Natural killer cell (primary cell): ENCODE measurements at places on chromosomes 1 and 21. TPM values are rescaled to one million over a fixed set of nuclear protein-coding genes. Genes with fewer than 3 reads are reported as not detected.

- DNase-seq: no peak
- no peak overlapping the region for H3K4me3 ChIP-seq
- H3K27me3 ChIP-seq: no peaks in the 10 kb centered on the region
- no peak overlapping the region for H3K27ac ChIP-seq
These were observed 65.9 kb downstream of the LHX4 start for GRCh38 chr1:180295999-180296398.

Gene CLEC20A
- total RNA-seq: not detected

DNA sequence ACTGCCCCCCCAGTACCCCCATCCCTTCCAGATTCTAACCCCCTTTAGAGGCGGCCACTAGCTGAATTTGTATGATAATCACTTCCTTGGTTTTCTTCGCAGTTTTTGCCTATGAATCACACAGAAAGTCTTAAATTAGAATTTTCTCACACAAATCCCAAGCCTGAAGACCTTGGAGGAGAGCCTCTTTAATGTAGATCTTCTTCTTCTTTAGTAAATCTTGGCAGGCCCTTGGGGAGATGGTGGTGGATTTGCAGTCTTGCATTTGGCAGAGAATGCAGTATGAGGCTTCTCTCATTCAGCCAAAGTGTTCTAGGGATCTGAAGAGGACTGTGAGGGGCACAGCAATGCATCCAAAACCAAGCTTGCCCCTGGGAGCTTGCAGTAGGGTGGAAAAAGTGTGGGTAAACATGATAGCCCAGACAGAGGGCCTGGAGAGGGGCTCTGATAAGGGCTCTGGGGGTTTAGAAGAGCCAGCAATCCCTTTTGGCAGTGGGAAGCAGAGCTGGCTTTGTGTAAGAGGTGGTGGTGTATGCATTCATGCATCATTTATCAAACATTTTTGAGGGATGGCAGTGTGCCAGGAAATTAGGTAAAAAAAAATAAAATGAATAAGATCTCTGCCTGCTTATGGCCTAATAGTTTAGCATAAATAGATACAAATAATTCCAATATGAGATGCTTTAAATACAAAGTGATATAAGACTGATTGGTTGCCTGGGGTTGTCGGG, 7.7 kb upstream of the CDC42 start:
- no peaks in the 10 kb centered on the region for H3K27me3 ChIP-seq
- H3K27ac ChIP-seq: no peak overlapping the region
- no peak overlapping the region for H3K4me3 ChIP-seq
- DNase-seq: peak; percentile 51
- H3K4me1 ChIP-seq: peaks cover 26% of the 10 kb centered on the region

DNA sequence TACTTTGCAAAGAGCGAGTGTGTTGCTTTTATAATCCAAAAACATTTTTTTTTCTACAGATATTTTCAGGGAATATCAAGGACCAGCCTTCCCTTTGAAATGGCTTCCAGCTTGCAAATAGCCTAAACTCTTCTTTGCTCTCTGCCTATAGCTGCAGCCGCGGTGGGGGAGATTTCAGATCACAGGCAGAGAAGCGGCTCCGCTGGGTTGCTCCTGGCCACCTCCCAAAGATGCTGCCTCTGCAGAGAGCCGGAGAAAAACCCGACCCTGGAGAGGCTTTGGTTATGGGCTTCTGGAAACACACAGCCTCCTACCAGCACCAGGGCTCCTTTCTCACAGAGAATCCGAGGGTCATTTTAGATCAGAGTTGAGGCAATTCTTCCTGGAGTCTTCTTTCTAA, 18.6 kb upstream of the PAX7 start:
- no peak overlapping the region for H3K4me3 ChIP-seq
- no peak for DNase-seq
- no peaks in the 10 kb centered on the region for H3K36me3 ChIP-seq
- H3K4me1 ChIP-seq: no peaks in the 10 kb centered on the region

Gene DMRTA2
- not detected for total RNA-seq

GRCh38 chr1:206545351-206545750, 38.0 kb downstream of the RASSF5 start:
- peaks cover 6% of the 10 kb centered on the region for H3K4me1 ChIP-seq
- H3K36me3 ChIP-seq: no peaks in the 10 kb centered on the region
- H3K4me3 ChIP-seq: no peak overlapping the region
- H3K27ac ChIP-seq: no peak overlapping the region

Gene PSMG1
- total RNA-seq: 11.3 TPM

DNA sequence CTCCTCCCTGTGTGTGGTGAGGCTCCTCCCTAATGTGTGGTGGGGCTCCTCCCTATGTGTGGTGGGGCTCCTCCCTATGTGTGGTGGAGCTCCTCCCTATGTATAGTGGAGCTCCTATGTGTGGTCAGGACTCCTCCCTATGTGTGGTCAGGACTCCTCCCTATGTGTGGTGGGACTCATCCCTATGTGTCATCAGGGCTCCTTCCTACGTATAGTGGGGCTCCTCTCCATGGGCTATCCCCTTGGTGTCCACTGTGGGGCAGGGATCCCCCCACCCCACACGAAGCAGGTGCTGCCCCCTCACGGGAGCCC, 29.6 kb downstream of the PRSS38 start:
- DNase-seq: no peak
- peaks cover 6% of the 10 kb centered on the region for H3K4me1 ChIP-seq
- H3K27me3 ChIP-seq: no peaks in the 10 kb centered on the region
- H3K36me3 ChIP-seq: no peaks in the 10 kb centered on the region

Gene HES3
- not detected for total RNA-seq

Gene ABCB10
- 23.3 TPM for total RNA-seq

Gene S100A9
- total RNA-seq: 13.1 TPM

DNA sequence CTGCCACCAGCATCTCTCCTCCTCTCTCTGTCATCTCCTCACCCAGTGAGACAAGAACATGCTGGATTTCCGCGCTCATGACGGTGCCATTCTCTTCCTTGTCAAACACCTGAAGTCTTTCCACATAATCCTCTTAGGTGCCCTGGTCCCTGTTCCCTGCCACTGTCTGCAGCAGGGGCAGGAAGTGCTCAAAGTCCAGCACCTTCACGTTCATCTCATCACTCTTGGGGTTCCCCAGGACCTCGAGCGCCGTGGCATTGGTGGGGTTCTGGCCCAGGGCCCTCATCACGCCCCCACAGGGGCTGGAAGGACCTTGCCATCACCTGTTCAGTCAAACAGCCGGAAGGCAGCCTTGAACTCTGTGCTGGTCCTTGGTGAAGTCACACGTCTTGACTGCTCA, 9.1 kb upstream of the AGPAT3 start:
- no peak overlapping the region for H3K27ac ChIP-seq
- peaks cover 19% of the 10 kb centered on the region for H3K4me1 ChIP-seq
- no peaks in the 10 kb centered on the region for H3K27me3 ChIP-seq
- DNase-seq: no peak
- no peak overlapping the region for H3K4me3 ChIP-seq
- H3K36me3 ChIP-seq: no peaks in the 10 kb centered on the region

DNA sequence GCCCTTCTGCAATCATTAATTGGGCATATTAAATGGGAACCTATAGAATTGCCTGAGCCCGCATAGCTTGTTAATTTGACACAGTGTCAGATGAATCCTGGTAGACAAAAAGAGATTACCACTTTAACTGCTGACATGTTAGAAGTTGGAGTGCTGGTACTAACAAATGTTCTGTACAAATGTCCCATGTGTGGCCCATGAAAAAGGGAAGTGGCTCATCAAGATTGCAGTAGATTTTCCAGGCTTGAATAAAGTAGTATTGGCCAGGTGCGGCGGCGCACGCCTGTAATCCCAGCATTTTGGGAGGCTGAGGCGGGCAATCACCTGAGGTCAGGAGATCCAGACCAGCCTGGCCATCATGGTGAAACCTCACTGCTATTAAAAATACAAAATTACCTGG, 45.6 kb downstream of the GNPAT start:
- no peaks in the 10 kb centered on the region for H3K27me3 ChIP-seq
- DNase-seq: no peak
- no peak overlapping the region for H3K27ac ChIP-seq
- no peaks in the 10 kb centered on the region for H3K4me1 ChIP-seq

Gene ABL2
- total RNA-seq: 11.1 TPM

- DNase-seq: no peak
- H3K4me1 ChIP-seq: no peaks in the 10 kb centered on the region
- no peaks in the 10 kb centered on the region for H3K36me3 ChIP-seq
These were observed 71.8 kb downstream of the DISP3 start for GRCh38 chr1:11550664-11551283.

- no peak for DNase-seq
- no peak overlapping the region for H3K27ac ChIP-seq
- no peaks in the 10 kb centered on the region for H3K27me3 ChIP-seq
- H3K4me3 ChIP-seq: no peak overlapping the region
These were observed 335.7 kb upstream of the GREM2 start for GRCh38 chr1:240947438-240948224.

DNA sequence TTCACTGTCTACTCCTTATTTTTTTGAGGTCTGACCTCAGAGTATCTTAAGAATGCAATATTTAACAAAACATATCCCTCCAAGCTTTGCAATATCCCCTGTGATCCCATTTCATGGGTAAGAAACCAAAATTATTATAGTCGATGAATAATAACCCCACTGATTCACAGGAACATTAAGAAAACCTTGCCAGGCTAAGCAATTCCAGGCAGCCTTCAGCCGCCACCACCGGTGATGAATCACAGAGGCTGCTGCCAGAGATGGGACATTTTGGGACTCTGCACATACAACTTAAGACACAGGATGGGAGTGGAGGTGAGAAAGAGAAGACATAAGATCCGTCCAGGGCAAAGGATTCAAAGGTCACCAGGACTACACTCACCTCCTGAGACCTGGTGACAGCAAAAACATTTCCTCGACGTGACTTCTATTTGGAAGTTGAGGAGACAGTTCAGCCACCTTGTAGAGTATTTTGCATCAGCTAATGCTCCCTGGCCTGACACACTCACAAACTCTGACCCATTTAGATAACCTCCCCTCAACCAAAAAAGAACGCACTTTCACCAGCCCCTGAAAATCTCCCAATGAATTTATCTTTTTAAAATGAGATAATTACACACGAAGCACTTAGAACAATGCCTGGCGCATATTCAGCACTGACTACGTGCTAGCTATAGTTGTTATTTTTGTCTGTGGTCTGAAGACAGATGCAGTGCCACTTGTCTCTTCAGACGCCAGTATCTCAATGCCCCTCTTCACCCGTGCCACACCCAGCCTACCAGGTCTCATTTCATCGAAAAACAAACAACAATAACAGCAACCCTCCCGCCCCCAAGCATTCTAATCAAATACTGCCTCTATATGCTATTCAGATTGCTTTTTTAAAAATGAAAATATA, 17.8 kb upstream of the OVAAL start:
- H3K27ac ChIP-seq: no peak overlapping the region
- H3K36me3 ChIP-seq: no peaks in the 10 kb centered on the region
- DNase-seq: no peak
- no peaks in the 10 kb centered on the region for H3K27me3 ChIP-seq
- no peaks in the 10 kb centered on the region for H3K4me1 ChIP-seq

GRCh38 chr1:24003331-24003972, 23.3 kb upstream of the SRSF10 start:
- H3K4me3 ChIP-seq: no peak overlapping the region
- no peaks in the 10 kb centered on the region for H3K4me1 ChIP-seq
- no peaks in the 10 kb centered on the region for H3K36me3 ChIP-seq
- H3K27ac ChIP-seq: no peak overlapping the region
- no peak for DNase-seq

Gene HCRTR1
- total RNA-seq: not detected

GRCh38 chr1:22163564-22163963, 20.7 kb upstream of the WNT4 start:
- H3K27me3 ChIP-seq: no peaks in the 10 kb centered on the region
- DNase-seq: no peak
- no peak overlapping the region for H3K4me3 ChIP-seq
- no peak overlapping the region for H3K27ac ChIP-seq

DNA sequence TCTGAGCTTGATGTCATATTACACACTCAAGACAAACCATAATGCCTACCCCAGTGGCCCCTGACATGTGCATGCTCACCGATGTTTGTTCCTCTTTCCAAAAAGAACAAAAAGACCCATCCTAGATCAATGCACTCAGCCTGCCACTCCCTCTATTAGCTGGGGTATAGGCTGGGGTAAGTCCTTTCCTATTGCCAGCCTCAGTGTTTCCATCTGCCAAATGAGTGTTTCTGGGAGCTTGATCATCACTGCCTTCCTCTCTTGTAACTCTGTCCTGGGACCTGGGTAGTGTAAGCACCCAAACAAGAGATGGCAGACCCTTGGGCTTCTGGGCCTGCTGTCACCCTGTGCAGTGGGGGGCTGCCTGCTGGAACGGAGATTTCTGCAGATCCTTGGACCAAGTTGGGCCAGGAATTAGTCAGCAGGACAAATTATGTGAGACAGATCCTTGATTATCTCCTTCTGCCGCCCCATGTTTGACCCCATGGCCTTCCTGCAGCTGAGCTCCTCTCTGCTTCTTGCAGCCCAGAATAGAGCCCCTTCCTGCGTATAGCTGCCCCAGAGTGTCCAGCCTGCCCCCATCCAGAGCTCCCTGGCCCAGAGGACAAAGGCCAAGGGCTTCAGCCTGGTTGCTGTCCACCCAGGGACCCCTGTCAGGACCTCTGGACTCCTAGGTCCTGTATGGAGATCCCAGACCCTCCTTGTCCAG, 31.5 kb upstream of the LRP8 start:
- H3K4me1 ChIP-seq: no peaks in the 10 kb centered on the region
- no peak overlapping the region for H3K27ac ChIP-seq
- H3K4me3 ChIP-seq: no peak overlapping the region
- DNase-seq: peak; percentile 12
- H3K36me3 ChIP-seq: no peaks in the 10 kb centered on the region

Gene MYOG
- not detected for total RNA-seq

GRCh38 chr1:246513041-246513440, 6.0 kb upstream of the SMYD3 start:
- H3K36me3 ChIP-seq: no peaks in the 10 kb centered on the region
- no peak for DNase-seq
- H3K27me3 ChIP-seq: no peaks in the 10 kb centered on the region
- no peak overlapping the region for H3K27ac ChIP-seq

Gene OR2L2
- not detected for total RNA-seq

GRCh38 chr1:215567491-215568298, 591 bp downstream of the KCTD3 start:
- H3K36me3 ChIP-seq: no peaks in the 10 kb centered on the region
- peaks cover 5% of the 10 kb centered on the region for H3K4me1 ChIP-seq
- no peak overlapping the region for H3K27ac ChIP-seq
- peak; percentile 20 for DNase-seq
- peaks cover 3% of the 10 kb centered on the region for H3K27me3 ChIP-seq

Gene KHDRBS1
- total RNA-seq: 107 TPM

DNA sequence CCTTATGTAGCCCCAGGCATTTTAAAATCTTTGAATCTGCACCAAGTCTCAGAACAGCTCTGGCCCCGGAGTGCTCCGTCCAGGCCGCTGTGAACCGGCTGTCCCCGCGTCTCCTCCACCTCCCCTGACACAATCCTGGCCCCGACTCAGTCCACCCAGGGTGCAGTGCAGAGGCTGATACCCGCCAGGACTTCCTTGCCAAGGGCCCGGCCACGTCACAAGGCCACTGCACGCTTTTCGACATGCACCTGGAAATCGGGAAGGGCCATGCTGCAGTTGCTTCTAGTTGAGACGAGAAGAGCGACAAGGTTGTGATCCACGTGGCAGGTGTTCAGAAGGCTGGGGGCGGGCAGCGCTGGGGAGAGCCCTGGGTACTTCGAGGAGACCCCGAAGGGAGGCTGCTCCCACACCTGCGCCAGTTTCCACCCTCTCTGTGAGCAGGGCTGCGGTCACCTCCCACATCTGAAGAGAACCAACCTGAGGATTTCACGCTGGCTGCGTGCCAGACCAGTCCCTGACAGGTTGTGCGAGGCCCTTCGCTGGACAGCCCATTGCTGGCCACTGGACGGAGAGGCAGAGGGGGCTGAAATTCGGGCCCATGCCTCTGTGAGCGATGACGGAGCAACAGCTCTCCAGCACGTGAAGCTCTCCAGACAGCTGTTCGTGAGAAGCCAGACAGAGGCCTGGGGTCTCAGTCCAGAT, 6.7 kb downstream of the VWA1 start:
- DNase-seq: no peak
- H3K36me3 ChIP-seq: no peaks in the 10 kb centered on the region
- H3K27ac ChIP-seq: no peak overlapping the region
- H3K27me3 ChIP-seq: peaks cover 10% of the 10 kb centered on the region
- H3K4me1 ChIP-seq: peaks cover 6% of the 10 kb centered on the region
